ENCODE measurements at places on chromosomes 13 and 19. TPM values are rescaled to one million over a fixed set of nuclear protein-coding genes. Genes with fewer than 3 reads are reported as not detected.

Gene ZNF580
- total RNA-seq = 49.7 TPM

Gene ETV2
- 1.2 TPM for total RNA-seq

Gene ANGPTL8
- total RNA-seq = not detected

Gene KLK15
- 4.0 TPM for total RNA-seq

Gene THSD8
- 0.91 TPM for total RNA-seq

Gene JAK3
- total RNA-seq = 1.5 TPM

GRCh38 chr19:19262190-19263057 is 10.7 kb downstream of the TM6SF2 start:
- no peaks in the 10 kb centered on the region for H3K36me3 ChIP-seq
- no peak for DNase-seq
- H3K27ac ChIP-seq = no peak overlapping the region
- H3K4me1 ChIP-seq = no peaks in the 10 kb centered on the region
- peaks cover 11% of the 10 kb centered on the region for H3K27me3 ChIP-seq
- H3K4me3 ChIP-seq = no peak overlapping the region

DNA sequence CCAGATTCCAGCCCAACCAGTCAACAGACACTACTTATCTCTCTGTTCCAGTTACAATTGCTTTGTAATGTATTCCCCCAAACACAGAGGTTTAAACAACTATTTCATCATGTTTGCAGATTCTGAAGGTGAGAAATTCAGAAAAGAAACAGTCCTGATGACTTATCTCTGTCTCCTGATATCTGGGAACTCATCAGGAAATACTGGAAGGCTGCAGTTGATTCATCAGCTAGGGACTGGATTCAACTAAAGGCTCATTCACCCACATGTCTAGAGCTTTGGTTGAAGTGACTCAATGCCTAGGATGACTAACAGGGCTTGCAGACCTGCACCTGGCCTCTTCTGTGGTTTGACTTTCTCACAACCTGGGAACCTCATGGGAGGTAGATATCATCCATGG is 56.6 kb upstream of the GPC6 start:
- no peaks in the 10 kb centered on the region for H3K36me3 ChIP-seq
- H3K27me3 ChIP-seq = no peaks in the 10 kb centered on the region
- H3K27ac ChIP-seq = no peak overlapping the region
- no peak for DNase-seq

GRCh38 chr13:101977475-101977874 is 424.4 kb downstream of the FGF14 start:
- H3K27me3 ChIP-seq = no peaks in the 10 kb centered on the region
- H3K27ac ChIP-seq = no peak overlapping the region
- H3K4me3 ChIP-seq = no peak overlapping the region

DNA sequence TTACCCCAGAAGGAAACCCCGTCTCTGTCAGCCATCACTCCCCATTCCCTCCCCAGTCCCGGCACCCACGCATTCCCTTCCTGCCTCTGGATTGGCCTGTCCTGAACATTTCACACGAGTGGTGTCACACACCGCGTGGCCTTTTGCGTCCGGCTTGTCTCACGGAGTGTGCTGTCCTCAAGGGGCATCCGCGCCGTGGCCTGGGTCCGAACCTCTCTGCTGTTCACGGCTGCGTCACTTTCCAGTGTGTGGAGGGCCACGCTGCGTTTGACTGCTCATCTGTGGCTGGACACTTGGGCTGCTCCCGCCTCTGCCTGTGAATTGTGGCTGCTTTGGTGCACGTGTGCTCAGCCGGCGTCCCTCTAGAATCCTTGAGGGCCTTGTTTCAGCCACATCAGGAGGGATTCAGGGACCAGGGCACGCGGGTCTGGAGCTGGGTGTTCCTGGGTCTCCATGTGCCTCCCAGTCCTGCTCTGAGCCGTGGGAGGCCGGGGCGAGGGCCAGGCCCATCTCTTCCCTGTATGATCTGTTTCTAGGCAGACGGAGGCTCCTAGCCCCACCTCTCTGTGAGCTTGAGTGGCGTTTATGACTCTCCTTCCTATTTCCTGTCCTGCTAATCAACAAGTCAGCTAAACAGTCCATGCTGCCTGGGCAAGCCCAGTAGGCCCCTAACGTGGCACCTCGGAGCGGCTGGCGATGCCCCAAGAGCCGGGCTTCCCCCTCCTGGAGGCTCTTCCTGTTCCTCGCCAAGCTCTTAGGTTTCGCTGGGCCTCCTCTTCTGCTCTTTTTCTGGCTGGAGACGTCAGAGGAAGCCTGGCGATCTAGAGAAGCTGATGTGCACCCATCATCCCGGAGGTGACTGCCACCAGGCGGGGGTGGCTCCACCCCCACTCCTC is 8.1 kb downstream of the STK11 start:
- peak; percentile 88 for DNase-seq
- no peak overlapping the region for H3K4me3 ChIP-seq
- H3K27me3 ChIP-seq = no peaks in the 10 kb centered on the region
- no peaks in the 10 kb centered on the region for H3K36me3 ChIP-seq

DNA sequence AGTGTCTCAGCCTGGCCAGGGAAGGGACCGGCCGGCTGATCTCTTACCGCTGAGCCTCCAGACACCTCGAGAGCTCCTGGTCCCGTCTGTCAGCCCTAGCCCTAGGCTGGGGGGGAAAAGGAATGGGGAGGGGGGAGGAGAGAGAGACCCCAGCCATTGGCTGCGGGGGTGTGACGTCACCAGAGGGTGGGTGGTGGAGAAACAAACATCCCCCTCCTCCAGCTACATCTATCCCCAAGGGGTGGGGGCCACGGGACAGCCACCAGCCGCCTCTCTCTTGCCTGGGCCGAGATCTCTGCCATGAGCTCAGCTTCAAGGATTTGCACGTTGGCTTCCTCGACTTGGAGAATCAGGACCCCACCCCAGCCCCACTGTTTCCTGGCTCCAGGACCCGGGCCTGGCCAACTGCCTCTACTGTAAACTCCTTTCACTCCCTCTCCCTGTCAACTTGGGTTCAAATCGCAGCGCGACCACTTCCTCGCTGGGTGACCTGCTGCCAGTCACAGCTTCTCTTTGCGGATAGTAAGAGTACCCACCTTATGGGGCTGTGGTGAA is at the start of gene PRX:
Gene PRX, minus strand, starts transcription at position 88 of the 555 bp plus-strand sequence. CDS start 5,446 bp downstream, outside the sequence.
- H3K4me1 ChIP-seq = no peaks in the 10 kb centered on the region
- peak within 1 kb of the TSS; percentile 45 for H3K27ac ChIP-seq
- H3K36me3 ChIP-seq = no peaks in the 10 kb centered on the region
- H3K27me3 ChIP-seq = no peaks in the 10 kb centered on the region
- DNase-seq = no peak

- no peaks in the 10 kb centered on the region for H3K4me1 ChIP-seq
- DNase-seq = no peak
- no peaks in the 10 kb centered on the region for H3K27me3 ChIP-seq
- H3K36me3 ChIP-seq = no peaks in the 10 kb centered on the region
Observed at GRCh38 chr13:70408865-70409264, 300.6 kb upstream of the KLHL1 start.

DNA sequence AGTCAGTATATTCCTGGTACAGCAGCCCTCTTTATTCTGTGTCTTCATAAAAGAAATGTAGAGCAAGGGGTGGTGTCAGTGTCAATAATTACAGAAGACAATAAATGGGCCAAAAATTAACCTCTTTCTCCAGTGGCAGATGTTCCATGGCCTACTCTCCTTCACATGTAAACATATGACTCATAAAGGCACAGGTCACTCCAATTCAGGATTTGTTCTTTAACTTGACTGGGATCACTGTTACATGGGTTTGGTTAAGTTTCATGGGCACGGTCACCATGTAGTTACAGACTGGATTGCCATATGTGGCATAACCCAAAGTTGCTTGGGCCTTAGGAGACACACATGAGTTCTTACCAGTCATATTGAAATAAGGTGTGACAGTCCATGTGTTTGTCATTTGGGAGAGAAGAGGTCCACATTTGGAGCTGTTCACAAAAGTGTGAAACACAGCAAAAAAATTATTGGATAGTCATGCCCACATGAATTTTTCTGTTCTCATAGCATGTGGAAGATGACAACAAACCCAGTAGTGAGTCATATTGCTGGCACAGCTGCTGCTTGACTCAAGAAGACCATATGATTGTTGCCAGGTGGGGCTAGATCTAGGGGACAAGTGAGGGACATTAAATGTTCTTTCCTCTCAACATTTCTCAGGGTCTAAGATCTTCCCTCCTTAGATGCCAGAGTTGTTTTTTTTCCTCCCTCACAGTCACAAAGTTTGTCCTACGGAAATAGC is 68.1 kb upstream of the HTR2A start:
- H3K36me3 ChIP-seq = no peaks in the 10 kb centered on the region
- H3K27ac ChIP-seq = no peak overlapping the region
- no peak for DNase-seq
- H3K4me3 ChIP-seq = no peak overlapping the region
- H3K27me3 ChIP-seq = no peaks in the 10 kb centered on the region

Measured in prostate gland (tissue), 2 donors.